ENCODE measurements at places on chromosomes 13 and 19.

- no peak for DNase-seq
These were observed 32.1 kb upstream of the ZNF492 start for GRCh38 chr19:22601906-22602630.

GRCh38 chr19:14916848-14917247 is 24.4 kb upstream of the OR7C2 start:
- DNase-seq: no peak

- DNase-seq: no peak
These were observed 24.2 kb downstream of the PPP1R37 start for GRCh38 chr19:45117167-45117594.

DNA sequence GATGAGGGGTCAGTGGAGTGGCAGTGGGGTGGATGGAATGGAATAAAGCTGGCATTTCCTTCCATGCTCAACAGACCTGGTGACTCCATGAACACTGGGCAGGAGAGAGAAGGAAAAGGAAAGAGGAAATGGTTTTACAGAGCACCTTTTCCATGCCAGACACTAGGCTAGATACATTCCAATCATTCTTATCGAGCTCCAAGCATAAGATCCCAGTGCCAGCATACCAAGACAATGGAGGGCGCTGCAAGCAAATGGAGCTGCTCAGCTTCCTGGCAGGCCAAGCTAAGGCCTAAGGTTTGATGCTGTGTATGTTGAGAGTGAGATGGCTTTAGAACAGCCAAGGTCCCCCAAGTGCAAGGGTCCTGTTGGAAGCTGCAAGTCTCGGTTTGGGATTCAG is 113.2 kb downstream of the HSPH1 start:
- DNase-seq: no peak

DNA sequence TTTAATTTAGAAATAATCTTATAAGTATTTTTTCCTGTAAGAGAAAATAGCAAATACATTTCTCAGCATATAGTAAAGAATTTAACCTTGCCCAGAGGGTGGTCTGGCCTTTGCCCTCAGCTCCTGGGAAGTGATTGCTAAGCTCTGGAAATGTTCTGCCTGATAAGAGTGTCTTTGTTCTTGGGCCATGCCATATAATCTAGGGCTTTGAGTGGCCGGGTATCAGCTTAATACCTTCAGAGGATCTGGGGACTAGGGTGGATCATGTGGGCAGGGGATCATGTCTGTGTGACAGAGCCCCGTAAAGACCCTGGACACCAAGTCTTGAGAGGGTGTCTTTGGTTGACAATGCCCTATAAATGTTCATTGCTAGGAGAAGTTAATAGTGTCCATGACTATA is 1032.4 kb upstream of the MIR17HG start:
- no peak for DNase-seq

GRCh38 chr13:75418997-75419396 is 63.0 kb downstream of the TBC1D4 start:
- DNase-seq: no peak

DNA sequence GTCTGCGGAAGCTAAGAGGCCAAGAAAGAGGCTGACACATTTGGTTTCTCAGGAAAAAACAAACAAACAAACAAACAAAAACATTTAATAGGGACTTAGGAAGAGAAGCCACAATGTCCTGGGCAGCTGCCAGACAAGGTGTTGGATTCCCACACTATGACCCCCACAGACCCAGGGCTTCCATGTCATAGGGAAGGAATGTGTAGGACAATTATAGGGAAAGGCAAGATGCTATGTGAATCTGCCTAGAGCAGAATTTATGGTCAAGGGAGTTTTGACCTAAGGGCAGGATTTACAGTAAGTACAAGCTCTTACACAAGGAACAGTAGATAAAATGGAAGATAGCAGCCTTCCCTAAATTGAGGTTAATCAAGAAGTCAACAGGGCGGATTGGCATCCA is 9.1 kb upstream of the CDADC1 start:
- no peak for DNase-seq

- no peak for DNase-seq
These were observed 43.1 kb downstream of the PCCA start for GRCh38 chr13:100131863-100132574.

GRCh38 chr19:18904334-18905057 is 8.5 kb upstream of the CERS1 start:
- DNase-seq: no peak

GRCh38 chr13:60226507-60226906 is 62.8 kb upstream of the DIAPH3 start:
- DNase-seq: no peak

GRCh38 chr19:45881909-45882528 is 3.9 kb downstream of the IRF2BP1 start:
- DNase-seq: no peak

- no peak for DNase-seq
These were observed 9.8 kb upstream of the USPL1 start for GRCh38 chr13:30607908-30608307.

- no peak for DNase-seq
These were observed 20.3 kb downstream of the LYL1 start for GRCh38 chr19:13082192-13083007.

- DNase-seq: no peak
These were observed 158.7 kb downstream of the IRS2 start for GRCh38 chr13:109627649-109628048.

DNA sequence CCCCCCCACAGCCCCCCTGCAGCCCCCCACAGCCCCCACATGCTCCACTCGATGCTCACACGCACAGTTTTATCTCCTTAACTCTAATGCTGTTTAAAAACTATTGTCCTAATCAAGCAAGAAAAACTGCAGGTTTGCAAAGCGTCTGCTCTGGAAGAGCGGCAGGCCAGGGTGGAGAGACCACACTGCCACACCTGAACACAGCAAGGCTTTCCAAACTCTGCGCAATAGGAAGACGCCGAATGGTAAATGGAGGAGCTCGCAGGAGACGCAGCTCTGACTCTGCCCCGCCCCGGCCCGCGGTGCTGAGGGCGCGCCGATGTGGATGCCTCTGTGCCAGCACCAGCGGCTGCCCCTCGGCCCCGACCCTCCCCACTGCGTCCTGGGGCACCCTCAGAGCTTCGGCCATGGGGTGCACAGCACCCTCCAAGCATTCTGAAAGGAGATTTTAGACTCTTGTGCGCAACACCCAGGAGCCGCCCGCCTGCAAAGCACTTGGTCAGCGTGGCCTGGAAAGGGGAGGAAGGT is 32.4 kb downstream of the RASA3 start:
- DNase-seq: no peak

DNA sequence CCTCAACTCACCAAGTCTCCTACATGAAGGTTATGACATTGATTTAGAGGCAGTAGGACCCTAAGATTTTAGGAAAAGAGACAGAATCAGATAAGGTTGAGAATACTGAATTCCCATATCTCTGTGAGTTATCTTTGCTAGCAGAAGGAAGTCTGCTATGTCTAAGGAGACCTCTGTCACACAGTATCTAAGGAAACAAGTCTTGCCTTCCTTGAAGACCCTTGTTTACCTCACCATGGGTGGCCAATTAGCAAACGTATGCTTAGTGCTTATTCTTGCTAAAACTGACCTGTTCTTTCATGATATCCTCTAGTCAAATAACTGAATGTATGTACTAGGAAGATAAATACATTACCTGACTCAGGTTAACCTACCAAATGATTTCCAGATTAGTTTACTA is 855.4 kb upstream of the SLITRK1 start:
- DNase-seq: no peak

DNA sequence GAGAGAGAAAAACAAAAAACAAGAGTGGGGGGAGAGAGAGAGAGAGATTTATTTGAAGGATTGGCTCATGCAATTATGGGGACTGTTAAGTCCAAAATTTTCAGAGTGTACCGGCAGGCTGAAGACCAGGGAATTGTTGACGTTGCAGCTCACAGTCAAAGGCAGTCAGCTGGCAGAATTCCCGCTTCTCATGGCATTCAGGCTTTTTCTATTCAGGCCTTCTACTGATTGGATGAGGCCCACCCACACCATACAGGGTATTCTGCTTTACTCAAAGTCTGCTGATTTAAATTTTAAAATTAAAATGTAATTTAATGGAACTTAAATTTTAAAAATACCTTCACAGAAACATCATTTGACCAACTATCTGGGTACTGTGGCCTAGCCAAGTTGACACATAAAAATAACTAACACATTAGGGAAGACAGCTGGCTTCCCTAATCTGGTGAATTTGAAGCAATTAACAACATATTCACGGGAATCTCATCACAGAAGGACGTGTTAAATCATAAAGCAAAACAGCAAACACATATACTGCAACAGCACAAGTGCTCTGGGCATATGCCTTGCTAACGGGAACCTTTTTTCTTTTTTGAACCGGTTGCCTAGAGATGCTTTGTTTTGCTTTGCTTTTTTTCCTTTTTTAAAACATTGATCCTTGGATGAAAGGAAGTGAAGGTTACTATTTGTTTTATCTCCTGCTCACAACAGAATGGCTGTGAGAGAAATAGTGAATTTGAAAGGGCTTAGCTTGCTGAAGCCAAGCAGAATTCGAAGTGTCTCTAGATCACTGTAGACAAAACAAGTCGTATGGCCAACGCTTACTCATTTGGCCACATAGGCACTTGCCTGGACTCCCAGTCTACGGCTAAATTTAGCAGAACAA is 505.1 kb downstream of the IRS2 start:
- no peak for DNase-seq

- DNase-seq: no peak
These were observed 88.6 kb downstream of the SPACA7 start for GRCh38 chr13:112464720-112465119.

GRCh38 chr13:65456150-65456912 is 1773.8 kb downstream of the PCDH9 start:
- DNase-seq: no peak

- no peak for DNase-seq
These were observed 33.4 kb downstream of the FAAP24 start for GRCh38 chr19:33005440-33005839.

DNA sequence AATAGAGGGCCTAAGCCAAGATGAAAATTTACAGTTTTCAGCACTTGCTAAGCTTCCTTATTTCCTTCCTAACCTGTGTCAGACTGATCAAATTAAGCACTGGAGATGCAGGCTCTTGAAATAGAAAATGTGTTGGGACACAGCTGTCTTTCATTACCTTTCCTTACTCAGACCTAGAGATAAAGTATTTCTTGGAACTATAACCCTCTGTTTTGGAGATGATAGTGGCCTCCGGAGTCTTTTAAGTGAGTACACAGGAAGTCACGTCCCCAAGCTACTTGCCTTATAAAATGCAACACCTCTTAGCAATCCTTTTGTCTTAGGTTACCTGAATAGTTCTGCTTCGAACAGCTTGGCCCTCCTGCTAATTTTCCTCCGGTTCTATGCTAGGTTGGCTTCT is 12.4 kb upstream of the AKAP11 start:
- no peak for DNase-seq

DNA sequence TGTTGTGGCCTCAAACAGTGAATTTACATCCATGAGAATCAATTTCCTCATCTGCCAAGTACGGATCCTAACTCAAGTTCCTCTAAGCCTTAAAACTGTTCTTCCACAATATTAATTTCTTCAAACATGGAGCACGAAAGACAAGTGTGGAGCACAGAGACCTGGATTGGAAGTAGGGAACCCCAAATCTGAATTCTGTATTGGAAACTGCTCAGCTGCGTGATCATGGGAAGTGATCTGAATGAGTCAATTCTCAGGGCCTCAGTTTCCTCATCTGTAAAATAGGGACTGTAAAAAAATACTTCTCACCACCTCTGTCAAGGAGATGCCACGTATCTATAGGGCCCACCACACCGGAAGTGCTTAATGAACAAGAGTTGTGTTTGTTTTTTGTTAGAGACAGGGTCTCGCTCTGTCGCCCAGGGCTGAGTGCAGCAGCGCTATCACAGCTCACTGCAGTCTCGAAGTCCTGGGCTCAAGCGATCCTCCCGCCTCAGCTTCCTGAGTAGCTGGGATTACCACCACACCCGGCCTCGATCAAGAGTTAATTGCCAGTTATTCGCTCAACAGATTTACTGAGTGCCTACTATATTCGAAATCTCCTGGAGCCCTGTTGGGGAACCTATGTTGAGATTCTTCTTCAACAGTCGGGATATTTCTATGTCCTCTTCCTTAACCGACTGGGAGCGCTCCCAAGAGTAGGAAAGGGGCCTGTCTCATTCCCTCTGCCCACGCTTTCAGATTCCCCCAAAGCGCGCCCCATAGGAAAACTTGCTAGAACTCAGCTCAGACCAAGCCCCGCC is 1.6 kb downstream of the SERTAD3 start:
- no peak for DNase-seq

DNA sequence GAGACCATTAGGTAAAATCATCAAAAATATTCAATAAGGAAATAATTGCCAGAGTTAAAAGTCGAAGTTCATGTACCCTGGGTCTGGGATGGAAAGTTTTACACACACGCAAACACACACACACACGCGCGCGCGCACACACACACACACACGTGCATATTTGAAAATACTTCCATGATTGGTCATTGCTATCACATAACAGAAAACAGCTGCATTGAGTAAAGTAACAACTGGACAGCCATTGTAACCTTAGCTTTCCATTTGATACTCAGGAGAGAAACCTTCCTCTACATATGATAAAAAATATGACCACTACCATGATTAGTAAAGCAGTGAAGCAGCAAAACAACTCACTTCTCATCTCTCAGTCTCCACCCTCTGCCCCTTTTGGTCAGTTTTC is 490.0 kb upstream of the SGCG start:
- DNase-seq: no peak

- DNase-seq: no peak
These were observed 481.7 kb upstream of the SLC10A2 start for GRCh38 chr13:103547914-103548313.

GRCh38 chr13:108813587-108814170 is 184.3 kb downstream of the MYO16 start:
- DNase-seq: no peak

DNA sequence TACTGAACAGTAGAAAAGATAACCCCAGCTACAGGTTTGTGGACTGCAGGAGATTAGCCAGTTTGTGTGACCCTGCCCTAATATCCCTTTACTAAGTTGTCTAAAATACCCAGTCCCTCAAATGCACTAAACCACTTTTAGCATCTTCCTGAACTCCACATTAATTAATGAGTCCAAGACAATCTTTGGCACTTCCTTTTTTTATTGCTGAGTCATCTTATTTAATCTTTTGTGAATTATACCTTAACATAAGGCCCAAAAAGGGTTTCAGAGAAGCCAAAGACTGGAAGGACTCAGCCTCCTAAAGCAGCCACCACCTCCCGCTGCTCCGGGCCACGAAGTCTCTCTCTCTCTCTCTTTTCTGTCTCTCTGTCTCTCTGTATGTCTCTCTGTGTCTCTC is 48.8 kb upstream of the PDCD5 start:
- no peak for DNase-seq

- no peak for DNase-seq
These were observed 41.0 kb upstream of the SIAH3 start for GRCh38 chr13:45892513-45892912.

- no peak for DNase-seq
These were observed 6.9 kb upstream of the CDK8 start for GRCh38 chr13:26247011-26247410.

- no peak for DNase-seq
These were observed 883.5 kb downstream of the UQCRFS1 start for GRCh38 chr19:28329429-28329828.

- no peak for DNase-seq
These were observed 69.5 kb downstream of the ZNF723 start for GRCh38 chr19:22901431-22902130.
